ENCODE measurements at places on chromosomes 7 and 10.

GRCh38 chr7:35652124-35652523 lies 42.8 kb downstream of the HERPUD2 start:
- DNase-seq, result no peak

GRCh38 chr10:88682491-88682890 lies 18.2 kb downstream of the LIPF start:
- DNase-seq, result no peak

DNA sequence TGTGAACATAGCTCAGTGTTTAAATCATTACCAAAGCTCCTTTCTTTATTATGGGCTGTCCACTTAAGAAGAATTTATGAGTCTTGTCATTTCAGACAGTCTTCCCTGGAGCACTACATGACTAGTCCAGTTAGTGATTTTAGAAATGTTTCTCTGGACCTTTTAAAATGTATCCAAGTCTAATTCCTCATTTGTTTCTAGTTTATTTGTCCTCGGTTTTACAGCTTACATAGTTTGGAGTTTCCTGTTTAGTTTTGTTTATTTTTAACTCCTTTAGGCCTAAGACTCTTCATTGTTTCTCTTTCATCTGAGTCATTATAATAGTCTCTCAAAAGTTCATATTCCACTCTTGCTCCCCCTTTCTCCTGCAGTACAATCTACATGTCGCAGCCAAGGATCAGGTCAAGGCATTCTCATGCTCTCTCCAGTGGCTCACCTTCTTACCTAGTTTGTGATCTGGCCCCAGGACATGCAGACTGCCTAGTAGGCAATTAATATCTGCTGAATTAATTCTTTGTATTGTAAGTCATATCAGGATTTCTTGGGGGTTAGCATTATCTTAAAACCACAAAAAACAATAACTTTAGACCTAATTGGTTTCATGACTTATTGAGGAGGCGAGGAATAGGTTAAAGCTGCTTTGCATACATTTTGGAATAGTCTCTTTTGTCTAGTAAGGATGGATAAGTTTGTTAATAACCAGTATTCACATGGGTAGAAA lies 93.8 kb downstream of the MAPK8 start:
- no peak for DNase-seq

GRCh38 chr10:76336213-76336963 lies 905.0 kb downstream of the LRMDA start:
- no peak for DNase-seq

DNA sequence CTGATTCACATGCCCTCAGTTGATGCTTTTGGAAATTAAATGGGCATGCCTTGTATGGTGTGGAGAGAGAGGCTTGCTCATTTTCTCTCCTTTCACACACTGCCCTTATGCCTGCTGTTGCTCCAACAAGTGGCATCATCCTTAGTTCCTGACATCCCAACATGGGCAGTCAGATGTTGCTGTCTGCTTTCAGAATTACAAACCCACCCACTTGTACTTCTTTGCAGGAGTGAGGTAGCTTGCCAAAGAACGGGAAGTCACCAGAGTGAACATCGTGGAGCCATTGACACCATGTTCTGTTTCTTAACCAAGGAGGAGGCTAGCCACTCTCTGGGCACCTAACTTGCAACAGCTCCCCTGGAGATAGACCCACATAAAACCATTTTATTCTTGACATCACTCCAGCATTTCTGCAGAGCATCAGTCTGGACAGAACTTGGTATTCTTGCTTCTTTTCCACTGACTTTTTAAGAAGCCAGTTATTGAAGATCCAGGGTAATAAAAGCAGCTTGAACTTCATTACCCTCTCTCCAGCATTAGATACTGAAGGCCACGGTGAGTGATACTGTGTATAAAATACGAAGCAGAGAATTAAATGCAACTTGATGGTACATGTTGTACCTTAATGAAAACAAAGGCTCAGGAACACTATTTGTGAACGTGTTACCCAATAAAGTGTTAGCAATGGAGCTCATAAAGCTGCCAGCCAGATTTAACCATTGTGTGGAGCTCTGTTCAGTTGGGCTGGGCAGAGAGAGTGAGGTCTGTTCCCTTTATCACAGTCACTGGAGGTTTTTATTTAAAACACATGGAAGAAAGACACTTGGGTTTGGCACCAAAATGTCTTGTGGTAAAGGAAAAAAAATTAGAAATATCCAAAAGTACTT lies 195.8 kb upstream of the HABP2 start:
- no peak for DNase-seq

DNA sequence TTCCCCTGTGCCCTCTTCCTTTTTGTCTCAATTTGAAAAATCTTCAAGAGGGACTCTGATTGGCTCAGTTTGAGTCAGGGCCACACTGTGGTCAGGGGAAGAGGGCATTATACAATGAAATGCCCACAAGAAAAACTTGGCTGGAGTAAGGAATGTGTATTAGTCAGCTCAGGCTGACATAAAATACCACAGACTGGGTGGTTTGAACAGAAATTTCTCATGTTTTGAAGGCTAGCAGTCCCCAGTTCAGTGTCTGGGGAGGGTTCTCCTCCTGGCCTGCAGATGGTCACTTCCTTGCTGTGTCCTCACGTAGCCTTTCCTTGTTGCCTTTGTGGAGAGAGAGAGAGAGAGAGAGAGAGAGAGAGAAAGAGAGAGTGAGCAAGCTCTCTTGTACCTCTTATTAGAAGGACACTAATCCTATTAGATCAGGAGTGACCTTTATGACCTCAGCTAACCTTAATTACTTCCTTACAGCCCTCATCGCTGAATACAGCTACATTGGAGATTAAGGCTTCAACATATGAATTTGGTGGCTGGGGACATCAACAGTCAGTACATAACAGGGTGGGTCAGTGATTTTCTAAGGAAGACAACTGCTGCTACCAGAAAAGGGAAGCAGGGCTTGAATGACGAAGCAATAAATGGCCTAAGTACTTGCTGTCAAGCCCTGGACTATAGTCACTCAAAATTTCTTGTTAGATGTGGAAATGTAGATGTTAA lies 25.8 kb upstream of the FAM13C start:
- DNase-seq, result no peak

DNA sequence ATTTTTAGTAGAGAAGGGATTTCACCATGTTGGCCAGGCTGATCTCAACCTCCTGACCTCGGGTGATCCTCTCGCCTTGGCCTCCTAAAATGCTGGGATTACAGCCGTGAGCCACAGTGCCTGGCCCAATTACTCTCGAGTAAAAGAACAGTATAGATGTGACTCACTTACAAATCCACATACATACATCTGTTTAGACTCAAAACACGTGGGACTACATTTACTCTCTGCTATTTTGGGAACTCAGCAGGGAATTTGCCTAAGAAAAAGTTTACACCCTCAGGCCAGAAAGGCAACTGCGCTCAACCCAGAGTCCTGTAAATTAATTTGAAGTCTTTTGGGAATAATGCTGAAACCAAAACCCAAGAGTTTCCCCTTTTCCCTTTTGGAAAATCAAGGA lies 289.7 kb downstream of the KLF6 start:
- DNase-seq, result peak; percentile 35

GRCh38 chr7:132435016-132435990 lies 141.0 kb downstream of the PLXNA4 start:
- DNase-seq, result no peak

DNA sequence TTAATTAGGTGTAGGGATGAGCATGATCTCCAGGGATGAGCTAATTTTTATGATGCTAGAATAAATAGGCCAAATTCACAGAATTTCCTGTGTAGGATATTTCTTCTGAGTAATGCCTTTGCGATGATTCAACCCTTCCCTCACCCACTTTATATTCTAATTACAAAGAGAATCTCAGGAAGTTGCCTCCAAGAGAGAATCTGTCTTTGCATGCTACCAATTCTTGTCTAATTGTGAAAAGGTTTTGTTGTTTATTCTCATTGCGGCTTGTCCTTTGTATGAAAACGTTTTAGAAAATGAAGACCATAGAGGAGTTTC lies 6.3 kb downstream of the C7orf57 start:
- no peak for DNase-seq

- no peak for DNase-seq
Measured at GRCh38 chr10:79082631-79083596, 14.1 kb downstream of the ZMIZ1 start.

- DNase-seq, result no peak
Measured at GRCh38 chr7:26506196-26506595, 214.5 kb downstream of the SNX10 start.

DNA sequence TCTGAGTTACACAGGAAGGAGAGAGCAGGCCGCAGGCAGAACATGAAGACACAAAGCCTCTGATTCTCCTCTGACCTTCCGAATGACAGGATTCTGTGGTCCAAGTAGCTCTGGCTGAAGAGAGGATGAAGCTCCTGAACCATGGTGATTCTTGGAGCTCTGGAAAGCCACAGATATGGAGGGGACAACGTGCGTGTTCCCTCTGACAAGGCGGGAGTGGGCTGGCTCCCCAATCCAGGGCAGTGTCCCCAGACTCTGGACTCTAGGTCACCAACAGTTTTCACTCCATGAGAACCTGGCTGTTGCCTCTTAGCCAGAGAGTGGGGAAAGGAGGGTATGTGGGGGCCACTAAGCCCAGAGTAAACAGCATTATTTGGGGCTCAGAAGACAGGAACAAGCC lies 7.4 kb upstream of the TRPV6 start:
- DNase-seq, result no peak

GRCh38 chr10:78261291-78261690 lies 227.6 kb downstream of the RPS24 start:
- DNase-seq, result no peak

DNA sequence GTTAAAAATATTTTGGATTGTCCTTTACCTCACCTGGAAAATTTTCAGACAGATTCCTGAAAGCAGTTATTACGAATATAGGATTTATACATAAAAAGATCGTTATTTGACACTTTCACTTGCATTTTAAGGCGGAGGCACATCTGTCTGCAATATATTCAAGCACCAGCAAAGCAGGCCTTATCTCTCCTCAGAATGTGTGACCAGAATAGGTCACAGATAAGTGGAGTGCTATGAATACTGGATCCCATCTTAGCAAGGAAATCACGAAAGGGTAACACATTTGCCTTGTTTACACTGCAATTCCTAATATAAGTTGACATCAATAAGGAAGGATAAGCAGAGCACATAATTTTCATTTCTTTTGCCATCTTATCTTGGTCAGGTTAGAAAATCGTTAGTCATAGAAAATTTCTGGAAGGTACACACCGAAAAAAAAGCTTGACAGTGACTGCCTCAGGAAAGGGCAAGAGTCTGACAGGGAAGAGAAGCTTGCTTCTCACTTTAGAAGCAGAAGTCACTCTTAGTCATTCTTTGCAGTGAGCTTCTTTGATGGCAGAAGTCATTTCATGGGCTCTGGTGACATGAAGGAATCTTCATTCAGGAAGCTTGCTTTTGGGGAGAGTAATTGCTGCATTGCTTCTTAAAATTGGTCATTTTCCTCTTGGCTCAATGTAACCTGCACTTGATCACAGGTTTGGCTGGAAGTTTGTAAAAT lies 98.1 kb upstream of the STK17A start:
- DNase-seq, result no peak

DNA sequence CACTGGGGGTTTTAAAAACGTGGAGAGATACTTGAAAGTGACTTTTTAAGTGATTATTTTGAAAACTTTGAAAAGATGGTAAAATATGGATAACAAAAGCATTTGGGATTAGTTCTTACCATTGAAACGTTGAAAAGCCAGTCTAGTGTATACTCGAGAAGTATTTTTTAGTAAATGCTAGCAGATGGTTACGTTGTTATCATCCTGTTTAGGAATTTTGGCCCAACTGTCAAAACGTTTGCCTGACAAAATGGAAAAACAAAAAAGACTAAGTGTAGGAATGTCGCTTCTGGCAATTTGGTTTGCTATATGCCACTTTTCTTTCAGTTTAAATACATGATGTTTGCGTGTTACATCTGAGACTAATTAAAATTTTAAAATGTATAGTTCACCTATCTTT lies 1.2 kb downstream of the RBM33 start:
- DNase-seq, result no peak

DNA sequence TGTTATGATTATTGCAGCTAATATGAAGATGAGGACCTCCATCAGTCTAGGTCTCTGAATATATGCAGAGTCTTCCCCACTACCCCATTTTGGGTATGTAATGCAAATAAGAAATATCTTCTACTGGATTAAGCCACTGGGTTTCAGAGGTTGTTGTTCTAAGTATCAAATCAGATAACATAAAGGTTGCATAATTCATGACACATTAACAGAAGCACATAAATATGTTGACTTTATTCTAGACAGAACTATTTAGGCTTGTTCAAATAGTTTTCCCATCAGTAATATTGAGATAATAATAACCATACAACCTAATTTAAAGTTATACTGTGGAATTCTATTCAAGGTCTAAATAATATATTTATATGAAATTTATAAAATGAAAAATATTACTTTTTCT lies 157.1 kb downstream of the ETV1 start:
- DNase-seq, result no peak

DNA sequence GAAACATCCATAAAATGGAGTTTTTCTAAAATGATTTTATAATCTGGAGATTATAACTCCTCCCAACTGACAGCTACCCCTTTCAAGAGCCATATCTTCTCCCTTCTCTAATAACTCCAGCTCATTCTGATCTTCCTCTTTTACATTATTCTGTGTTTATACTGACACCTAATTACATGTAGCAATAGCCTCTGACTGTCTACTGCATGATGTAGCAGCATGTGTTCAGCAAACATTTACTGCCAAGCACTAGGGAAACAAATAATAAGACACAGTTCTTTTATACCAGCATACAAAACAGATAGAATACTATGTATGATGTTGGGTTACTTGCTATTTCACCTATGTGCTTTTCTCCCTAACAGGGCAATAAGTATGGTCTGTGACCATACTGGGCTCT lies 20.7 kb downstream of the RBM28 start:
- DNase-seq, result no peak

GRCh38 chr10:51301644-51302043 lies 227.4 kb downstream of the PRKG1 start:
- no peak for DNase-seq

DNA sequence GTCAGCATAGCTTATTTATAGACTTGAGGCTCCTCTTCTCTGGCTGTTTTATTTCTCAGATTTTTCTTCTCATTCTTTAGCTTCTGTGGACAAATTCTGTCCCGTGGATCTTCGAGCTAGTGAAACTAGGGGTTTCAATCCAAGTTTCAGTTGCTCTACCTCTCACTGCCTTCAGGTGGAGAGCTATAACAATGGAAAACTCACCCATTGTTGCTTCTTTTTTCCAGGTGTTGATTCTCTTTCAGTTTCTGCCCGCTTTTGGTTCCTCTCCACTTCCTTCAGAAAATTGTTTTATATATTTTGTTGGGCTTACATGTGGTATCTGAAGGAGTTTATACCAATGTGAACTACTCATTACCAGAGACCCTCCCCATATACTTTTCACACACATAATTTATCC lies 266.1 kb downstream of the TCF7L2 start:
- DNase-seq, result no peak

All from SK-N-MC (cell line).